ENCODE measurements at places on chromosomes 7 and 10.
A peak's percentile ranks its signal among the peaks of the same experiment; 100 is the strongest.

DNA sequence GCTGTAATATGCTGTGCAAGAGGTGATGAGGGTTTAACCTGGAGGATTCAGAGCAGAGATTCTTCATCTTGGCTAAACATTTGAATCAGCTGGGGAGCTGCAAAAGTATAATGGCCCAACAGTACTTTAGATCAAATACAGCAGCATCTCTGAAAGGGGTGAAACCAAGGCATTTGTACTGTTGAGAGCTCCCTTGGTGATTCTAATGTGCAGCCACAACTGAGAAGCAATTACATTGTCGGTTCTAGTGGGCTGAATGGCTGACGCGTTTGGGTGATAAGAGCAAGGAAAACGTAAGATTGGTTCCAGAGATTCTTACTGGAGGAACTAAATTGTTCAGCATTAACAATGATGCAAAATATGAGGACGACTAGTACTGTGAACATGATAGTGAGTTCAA lies 269.7 kb downstream of the AGMO start:
- DNase-seq, result no peak

GRCh38 chr10:70503776-70504175 lies 25.2 kb downstream of the PALD1 start:
- no peak for DNase-seq

DNA sequence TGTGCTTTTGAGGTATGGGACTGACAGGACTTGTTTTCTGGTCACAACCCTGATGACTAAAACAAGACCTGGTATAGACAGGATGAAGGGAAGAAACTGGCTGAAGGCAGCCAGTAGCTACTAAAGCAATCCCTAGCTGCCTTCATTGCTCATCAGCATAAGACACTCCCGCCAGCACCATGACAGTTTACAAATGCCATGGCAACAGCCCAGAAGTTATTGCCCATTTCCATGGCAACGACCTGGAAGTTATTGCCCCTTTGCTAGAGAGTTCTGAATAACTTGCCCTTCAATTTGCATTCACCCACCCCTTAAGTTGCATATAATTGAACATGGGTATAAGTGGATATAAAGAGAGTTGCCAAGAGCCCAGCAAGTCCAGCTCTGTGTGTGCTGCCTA lies 169.6 kb upstream of the FAM171A1 start:
- no peak for DNase-seq

DNA sequence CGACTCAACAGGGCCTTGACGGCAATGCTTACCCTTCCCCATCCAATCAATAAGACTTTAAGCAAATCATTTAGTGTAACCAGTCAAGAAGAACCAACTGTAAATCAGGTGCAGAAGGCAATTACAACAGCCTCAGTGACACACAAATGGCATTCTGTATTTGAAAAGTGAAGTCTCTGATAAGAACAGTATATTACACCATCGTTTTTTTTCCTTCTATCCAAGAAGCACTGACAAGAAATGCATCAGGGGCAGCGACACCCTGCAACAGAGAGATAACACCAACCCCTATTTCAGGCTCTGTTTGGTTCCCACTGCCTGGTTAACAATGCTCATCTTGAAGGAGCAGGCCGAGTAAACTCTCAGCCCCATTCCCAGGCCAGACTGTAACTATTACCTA lies 204.0 kb upstream of the AOAH start:
- DNase-seq, result peak; percentile 36

DNA sequence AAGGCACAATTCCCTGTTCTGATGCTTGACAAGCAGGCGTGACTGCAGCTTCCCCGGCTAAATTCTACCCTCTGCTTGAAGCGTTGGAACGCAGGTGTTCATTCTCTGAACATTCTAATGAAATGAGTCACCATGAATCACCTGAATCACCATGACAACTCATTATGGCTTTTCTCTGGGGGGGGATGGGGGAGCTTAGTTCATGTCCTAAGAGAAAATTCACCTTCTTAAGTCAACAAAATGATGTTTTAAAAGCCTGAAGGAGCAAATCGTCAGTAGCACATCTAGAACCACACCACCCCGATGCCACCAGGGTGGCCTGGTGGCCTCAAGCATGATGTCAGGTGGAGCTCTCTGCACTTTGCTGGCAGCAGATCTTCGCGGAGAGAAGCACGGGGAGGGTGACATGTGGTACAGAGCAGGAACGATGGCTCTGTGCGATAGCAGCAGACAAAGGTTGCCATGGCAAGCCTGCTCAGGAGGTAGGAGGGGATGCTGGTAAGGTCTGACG lies 33.7 kb downstream of the DDC start:
- no peak for DNase-seq

DNA sequence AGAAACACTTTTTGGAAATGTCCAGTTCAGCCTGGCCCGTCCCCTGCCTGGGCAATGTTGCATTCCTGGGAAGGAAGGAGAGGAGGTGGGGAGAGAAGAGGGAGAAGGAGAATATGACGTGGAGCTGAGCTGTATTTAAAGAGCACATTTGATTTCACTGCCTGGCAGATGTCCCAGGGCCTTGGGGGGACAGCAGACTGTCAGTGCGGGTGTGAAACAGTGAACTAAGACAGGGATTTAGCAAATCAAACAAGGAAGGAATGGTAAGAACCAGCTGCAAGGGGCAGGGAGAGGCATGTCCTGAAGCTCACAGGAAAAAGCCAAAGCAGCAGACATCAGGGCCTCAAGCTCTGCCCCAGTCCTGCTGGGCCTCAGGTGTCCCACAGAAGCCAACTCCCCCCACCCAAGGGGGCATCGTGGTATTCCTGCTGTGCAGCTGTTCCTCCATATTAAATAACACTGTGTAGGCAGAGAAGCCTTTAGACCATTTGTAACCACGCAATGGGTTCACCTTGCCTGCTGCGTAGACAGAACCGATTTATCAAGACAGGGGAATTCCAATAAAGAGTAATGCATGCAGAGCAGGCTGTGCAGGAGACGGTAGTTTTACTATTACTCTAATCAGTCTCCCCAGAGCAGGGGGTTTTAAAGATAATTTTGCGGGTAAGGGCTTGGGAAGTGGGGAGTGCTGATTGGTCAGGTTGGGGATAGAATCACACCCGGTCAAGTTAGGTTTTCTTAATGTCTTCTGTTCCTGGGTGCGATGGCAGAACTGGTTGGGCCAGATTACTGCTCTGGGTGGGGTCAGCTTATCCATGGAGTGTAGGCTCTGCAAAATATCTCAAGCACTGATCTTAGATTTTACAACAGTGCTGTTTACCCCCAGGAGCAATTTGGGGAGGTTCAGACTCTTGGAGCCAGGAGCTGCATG lies 18.3 kb downstream of the LEP start:
- no peak for DNase-seq

DNA sequence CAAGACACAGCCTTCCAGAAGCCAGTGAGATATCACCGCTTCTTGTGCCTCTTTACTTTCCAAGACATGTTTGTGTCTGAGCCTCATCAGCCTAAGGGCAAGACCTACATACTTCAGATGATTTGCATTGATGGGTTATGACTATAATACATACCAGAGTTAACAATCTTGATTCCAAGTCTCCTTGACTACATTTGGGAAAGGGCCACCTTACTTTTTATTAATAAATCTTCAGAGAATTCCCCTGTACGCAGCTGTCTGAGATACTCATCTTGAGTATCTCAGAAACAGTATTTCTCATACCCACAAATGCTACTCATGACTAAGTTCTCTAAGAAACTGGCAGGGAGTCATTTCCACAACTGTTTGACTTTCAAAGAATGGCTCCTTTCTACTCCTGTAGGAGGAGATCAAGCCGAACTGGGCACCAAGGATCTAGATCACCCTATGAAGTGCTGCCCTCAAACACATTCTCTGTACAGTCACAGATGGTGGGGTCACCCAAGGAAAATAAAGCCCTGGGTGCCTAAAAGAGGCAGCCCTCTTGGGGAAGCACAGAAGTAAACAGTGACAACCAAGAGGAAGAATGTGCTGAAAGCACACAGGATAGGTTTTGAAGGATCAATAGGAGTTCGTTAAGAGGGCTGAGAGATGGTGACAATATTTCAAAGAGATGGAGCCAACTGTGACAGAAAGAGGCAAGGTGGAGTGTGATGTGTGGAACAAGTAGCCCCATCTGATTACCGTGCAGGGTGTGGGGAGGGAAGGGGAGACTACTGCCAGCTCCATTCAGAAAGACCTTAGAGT lies 138.9 kb downstream of the JAZF1 start:
- DNase-seq, result no peak

- no peak for DNase-seq
These were observed 176.3 kb downstream of the PKD1L1 start for GRCh38 chr7:47771990-47772360.

DNA sequence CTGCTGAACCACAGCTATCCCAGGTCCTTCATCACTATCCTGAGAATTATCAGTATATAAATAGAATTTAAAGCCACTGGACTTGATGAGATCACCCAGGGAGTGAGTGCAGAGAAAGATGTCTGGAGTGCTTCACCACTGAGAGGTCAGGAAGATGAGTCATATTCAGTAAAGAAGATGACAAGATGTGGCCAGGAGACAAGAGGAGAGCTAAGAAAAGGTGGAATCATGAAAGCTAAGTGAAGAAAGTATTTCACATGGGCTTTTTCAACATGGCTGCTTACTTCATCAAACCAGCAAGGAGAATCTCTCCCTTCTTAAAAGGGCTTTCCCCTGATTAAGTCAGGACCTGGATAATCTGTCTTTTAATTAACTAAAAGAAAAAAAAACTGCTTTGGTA lies 9.1 kb upstream of the PRKAR2B start:
- DNase-seq, result no peak

DNA sequence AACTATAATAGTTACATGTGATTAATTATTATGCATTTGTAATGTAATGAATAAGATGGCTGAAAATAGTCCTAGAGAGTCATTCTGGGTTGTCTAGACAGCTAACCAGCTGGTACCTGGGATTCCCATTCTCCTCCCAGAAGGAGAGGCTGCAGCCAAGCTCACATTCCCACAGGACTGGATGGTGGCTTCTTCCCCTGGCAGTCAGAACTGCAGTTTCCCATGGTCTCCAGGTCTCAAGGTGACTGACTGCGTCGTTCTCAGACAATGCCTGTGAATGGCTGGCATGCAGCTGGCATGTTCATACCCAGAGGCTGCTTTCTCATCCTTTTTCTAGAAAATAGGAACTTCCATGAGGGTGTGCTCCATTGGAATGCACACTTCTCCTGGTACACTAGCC lies 21.3 kb downstream of the TAS2R16 start:
- no peak for DNase-seq

GRCh38 chr10:76993213-76993612 lies 644.4 kb downstream of the KCNMA1 start:
- no peak for DNase-seq

- no peak for DNase-seq
These were observed 102.5 kb upstream of the SAMD8 start for GRCh38 chr10:75008952-75009351.

DNA sequence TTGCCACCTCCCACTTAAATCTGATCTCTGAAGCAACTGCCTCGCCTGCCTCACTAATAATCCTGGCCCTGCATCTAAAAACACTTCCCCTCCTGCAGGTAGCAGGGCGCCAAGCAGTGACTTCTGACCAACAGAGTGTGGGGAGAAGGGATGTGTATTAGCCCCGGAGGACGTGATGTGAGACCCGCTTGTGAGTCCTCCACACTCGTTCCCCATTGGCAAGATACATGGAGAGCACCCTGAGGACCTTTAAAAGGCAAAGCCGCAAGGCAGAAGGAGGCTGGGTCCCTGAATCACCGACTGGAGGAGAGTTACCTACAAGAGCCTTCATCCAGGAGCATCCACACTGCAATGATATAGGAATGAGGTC lies 6.1 kb upstream of the PILRA start:
- DNase-seq, result no peak

DNA sequence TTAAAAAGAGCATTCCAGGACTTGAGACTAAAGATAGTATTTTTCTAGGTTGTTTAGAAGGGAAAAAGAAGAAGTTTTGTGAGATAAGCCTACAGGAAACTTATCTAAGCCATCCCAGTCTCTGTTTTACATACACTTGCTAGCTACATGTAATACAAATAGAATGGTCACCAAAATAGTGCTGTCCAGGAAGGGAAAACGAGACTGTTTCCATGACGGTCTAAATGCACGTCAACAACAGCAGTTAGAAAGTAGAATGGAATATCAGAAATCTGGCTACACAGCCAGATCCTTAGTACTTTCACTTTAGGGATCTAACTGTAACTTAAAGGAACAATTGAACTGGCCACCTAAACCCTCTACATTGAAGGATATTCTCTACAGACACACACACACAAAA lies 117.6 kb downstream of the TSPAN12 start:
- peak; percentile 19 for DNase-seq

DNA sequence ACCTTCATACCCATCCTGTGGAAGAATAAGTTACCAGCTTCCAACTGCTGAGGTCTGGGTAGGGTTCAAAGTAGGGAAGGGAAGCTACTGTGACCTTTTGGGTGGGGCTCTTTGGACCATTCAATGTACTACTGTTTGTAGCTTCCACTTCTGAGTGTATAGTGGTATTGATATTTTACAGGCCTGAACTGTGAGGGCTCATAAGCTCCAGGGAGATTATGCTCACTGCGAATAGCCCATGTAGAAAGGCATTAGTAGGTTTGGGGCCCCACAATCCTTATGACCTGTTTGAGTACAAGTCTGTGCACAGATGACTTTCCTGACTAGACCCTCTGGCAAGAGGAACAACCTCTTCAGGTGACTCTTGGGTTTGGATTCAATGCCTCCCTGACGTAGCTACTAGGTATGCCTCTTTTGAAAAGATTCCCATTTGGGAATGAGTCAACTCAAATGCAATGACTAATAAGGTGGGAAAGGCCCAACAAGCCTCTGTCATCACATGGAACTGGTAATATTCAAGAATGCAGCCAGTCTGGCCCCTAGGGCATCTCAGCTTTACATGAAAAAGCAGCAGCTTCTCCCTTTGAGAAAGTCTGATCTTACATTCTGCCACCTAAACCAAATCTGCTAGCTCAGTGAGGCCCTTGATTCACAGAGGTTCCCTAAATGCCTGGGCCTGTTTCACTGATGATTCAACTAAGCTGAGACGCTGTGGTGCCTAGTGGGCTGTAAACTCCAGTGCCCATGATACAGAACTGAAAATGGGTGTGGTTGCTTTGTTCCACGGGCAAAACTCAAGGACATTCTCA lies 79.8 kb downstream of the ABI1 start:
- DNase-seq, result peak; percentile 33

GRCh38 chr10:91034042-91034441 lies 113.2 kb upstream of the ANKRD1 start:
- DNase-seq, result peak; percentile 22

All from common myeloid progenitor, CD34-positive (primary cell).